ENCODE measurements at places on chromosomes 3 and 15. TPM values are rescaled to one million over a fixed set of nuclear protein-coding genes. Genes with fewer than 3 reads are reported as not detected.

SLC28A2 gene
- total RNA-seq: not detected

HTR3C gene
- not detected for total RNA-seq

CAND2 gene
- 2.1 TPM for total RNA-seq

SLC12A1 gene
- total RNA-seq: not detected

NOX5 gene
- not detected for total RNA-seq

A4GNT gene
- total RNA-seq: not detected

SCAANT1 gene
- total RNA-seq: not detected

TNFAIP8L3 gene
- total RNA-seq: not detected

CACNA1D gene
- total RNA-seq: 0.21 TPM

NR1I2 gene
- total RNA-seq: 0.40 TPM

- H3K4me1 ChIP-seq: no peaks in the 10 kb centered on the region
- no peak overlapping the region for H3K4me3 ChIP-seq
- no peak overlapping the region for H3K27ac ChIP-seq
- H3K36me3 ChIP-seq: peaks cover 76% of the 10 kb centered on the region
- H3K27me3 ChIP-seq: no peaks in the 10 kb centered on the region
- DNase-seq: no peak
These were observed 43.9 kb downstream of the TLE3 start for GRCh38 chr15:70053716-70054229.

DNA sequence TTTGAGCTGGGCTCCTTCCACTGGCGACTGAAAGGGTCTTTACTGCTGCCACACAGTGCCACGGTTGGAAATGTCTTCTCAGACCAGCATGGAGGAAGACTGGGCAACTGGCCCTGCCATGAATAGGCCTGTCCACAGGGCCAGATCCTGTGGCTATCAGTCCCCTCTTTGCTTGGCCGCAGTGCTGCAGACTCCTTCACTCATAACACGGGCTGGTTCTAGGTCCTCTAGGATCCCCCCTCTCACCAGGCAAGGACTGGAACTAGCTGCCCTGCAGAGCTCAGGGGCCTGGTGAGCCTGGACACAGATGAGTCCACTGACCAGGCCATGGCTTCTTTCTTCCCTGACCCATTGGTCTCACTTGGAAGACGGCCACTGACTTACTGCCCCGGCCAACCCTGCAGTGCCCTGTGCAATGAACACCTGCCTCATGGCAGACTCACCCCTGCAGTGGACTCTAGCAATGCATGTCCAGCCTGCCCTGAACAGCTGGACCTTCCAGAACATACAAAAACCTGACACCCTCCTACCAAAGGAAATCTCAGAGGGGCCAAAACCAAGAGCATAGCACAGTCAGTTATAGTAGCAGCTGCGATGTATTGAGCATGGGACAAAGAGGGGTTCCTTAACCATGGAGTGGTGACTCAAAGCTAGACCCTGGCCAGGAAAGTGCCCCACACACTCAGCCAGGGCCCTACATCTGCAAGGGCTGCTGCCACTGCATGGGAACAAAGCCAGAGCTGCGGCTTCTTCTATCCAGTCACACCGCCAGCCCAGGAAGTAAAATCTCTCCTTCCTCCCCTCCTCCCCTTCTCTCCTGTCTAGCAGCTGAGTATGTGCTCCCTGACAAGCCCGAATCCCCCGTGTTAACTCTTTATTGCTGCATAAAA, 72.1 kb upstream of the ITGA11 start:
- no peaks in the 10 kb centered on the region for H3K36me3 ChIP-seq
- H3K4me3 ChIP-seq: no peak overlapping the region

DNA sequence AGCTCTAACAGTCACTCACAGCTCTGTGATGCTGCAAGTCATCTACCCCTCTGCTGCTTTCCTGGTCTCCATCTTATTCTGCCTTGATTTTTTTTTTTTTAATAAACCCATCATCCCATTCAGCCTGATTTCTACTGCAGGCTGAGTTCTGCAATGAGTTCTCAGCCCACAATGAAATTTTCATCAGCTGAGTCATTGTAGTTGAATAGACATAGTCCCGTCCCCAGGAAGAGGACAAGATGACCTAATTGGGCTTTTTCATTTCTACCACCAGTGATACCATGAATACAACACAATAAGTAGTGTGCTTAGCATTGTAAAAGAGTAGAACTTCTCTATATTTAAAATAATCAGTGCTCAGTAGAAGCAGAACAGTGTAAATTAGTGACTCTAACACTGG, 59.3 kb downstream of the C3orf85 start:
- H3K27me3 ChIP-seq: no peaks in the 10 kb centered on the region
- H3K27ac ChIP-seq: no peak overlapping the region
- H3K36me3 ChIP-seq: no peaks in the 10 kb centered on the region
- H3K4me1 ChIP-seq: no peaks in the 10 kb centered on the region

GRCh38 chr3:143031327-143031726, 30.0 kb downstream of the U2SURP start:
- H3K36me3 ChIP-seq: peaks cover 53% of the 10 kb centered on the region
- DNase-seq: no peak
- H3K4me3 ChIP-seq: no peak overlapping the region
- H3K27ac ChIP-seq: no peak overlapping the region
- peaks cover 4% of the 10 kb centered on the region for H3K4me1 ChIP-seq
- no peaks in the 10 kb centered on the region for H3K27me3 ChIP-seq

- H3K36me3 ChIP-seq: peaks cover 5% of the 10 kb centered on the region
- no peak for DNase-seq
- H3K4me1 ChIP-seq: peaks cover 4% of the 10 kb centered on the region
- no peak overlapping the region for H3K27ac ChIP-seq
- H3K4me3 ChIP-seq: no peak overlapping the region
These were observed 166.3 kb downstream of the VGLL4 start for GRCh38 chr3:11477407-11477911.

GRCh38 chr3:48555949-48556795, 431 bp downstream of the PFKFB4 start:
- DNase-seq: no peak
- no peaks in the 10 kb centered on the region for H3K27me3 ChIP-seq
- H3K4me3 ChIP-seq: peak overlapping the region; percentile 87
- H3K36me3 ChIP-seq: peaks cover 11% of the 10 kb centered on the region
- H3K4me1 ChIP-seq: peaks cover 23% of the 10 kb centered on the region
- H3K27ac ChIP-seq: peak overlapping the region; percentile 80

- no peaks in the 10 kb centered on the region for H3K36me3 ChIP-seq
- no peak for DNase-seq
- H3K27me3 ChIP-seq: no peaks in the 10 kb centered on the region
- H3K4me3 ChIP-seq: no peak overlapping the region
- H3K4me1 ChIP-seq: no peaks in the 10 kb centered on the region
- no peak overlapping the region for H3K27ac ChIP-seq
These were observed 245.7 kb downstream of the ZIC1 start for GRCh38 chr3:147654827-147655226.

- no peaks in the 10 kb centered on the region for H3K36me3 ChIP-seq
- no peak overlapping the region for H3K4me3 ChIP-seq
- no peak for DNase-seq
- H3K4me1 ChIP-seq: no peaks in the 10 kb centered on the region
- no peaks in the 10 kb centered on the region for H3K27me3 ChIP-seq
- H3K27ac ChIP-seq: no peak overlapping the region
These were observed 515.6 kb downstream of the ZIC1 start for GRCh38 chr3:147924755-147925154.

DNA sequence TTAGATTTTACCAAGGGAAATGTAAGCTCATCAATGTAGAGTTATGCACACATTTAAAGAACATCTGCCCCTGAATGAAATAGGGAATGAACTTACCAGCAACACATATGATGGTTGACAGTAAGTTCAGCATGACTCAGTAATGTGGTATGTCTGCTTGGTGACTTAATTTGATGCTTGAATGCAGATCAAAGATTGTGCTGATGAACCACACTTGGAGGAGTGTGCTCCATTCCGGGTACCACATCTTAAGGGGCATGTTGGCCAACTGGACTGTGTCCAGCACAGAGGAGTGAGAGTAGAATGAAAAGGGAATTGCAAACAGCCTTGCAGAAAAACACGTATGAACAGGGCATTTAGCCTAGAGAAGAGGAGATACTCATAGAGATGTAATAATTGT, 171.0 kb upstream of the RARB start:
- no peaks in the 10 kb centered on the region for H3K4me1 ChIP-seq
- H3K4me3 ChIP-seq: no peak overlapping the region
- H3K27me3 ChIP-seq: no peaks in the 10 kb centered on the region
- no peak for DNase-seq
- H3K27ac ChIP-seq: no peak overlapping the region
- H3K36me3 ChIP-seq: no peaks in the 10 kb centered on the region

DNA sequence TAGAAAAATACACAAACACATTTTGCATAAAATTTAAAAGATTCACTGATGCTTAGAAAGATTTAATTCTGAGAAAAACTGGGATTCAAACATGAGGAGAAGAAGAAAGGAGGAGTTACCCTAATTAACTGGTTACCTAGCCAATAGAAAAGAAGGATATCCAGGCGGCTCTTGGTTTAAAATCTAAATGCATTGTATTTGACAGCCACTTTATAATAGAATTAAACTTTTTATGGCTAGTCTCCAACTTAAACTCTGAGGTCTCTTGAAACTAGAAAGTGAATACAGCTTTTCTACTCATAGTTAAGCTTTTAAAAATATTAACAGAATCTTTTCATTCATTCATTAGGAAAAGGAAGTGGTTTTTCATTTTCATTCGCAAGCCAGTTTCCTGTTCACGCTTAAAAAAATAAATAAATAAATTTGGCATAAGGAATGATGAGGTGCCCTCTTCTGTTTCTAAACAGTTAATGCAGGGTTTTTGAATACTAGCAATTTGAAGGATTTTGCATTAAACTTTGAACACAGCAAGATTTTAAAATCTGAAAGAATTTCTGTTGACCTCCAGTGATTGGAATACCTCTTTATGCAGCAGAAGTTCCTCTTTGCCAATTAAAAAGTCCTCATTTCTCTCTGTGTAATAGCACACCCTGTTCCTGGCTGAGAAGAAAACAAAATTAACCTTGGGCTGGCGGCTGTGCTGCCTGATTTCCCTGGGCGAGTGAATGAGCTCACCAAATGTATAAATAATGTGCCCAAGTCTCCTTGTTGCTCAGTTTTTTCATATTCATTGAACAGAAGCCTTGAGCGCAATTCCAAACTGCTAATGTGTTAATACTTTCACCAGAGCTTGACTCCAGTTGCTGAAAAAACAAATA, 105.1 kb downstream of the ZMAT3 start:
- peaks cover 13% of the 10 kb centered on the region for H3K4me1 ChIP-seq
- no peak overlapping the region for H3K4me3 ChIP-seq
- no peaks in the 10 kb centered on the region for H3K27me3 ChIP-seq
- no peak overlapping the region for H3K27ac ChIP-seq
- DNase-seq: no peak
- no peaks in the 10 kb centered on the region for H3K36me3 ChIP-seq

DNA sequence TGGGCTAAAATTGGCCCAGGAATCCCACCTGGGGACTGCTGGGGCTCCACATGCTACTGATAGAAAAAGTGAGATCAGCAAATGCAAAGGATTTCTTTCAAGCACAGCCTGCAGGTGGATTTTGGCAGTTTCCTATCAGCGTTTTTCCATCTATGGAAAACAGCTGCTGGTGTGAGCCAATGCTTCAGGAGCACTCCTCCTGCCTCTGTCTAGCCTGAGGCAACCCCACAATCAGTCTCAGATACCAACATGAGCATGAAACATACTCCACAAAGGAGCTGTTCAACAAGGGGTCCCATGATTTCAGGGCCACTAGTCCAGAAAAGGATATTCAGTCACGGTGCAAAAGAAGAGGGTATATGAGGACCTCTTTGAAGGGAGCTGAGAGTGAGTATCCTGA, 311.5 kb upstream of the THBS1 start:
- peaks cover 1% of the 10 kb centered on the region for H3K27me3 ChIP-seq
- H3K27ac ChIP-seq: no peak overlapping the region
- no peaks in the 10 kb centered on the region for H3K36me3 ChIP-seq
- H3K4me3 ChIP-seq: no peak overlapping the region
- DNase-seq: no peak

GRCh38 chr3:60585918-60586317, 665.3 kb downstream of the FHIT start:
- H3K36me3 ChIP-seq: no peaks in the 10 kb centered on the region
- no peaks in the 10 kb centered on the region for H3K4me1 ChIP-seq
- no peak overlapping the region for H3K4me3 ChIP-seq
- no peaks in the 10 kb centered on the region for H3K27me3 ChIP-seq
- DNase-seq: no peak

DNA sequence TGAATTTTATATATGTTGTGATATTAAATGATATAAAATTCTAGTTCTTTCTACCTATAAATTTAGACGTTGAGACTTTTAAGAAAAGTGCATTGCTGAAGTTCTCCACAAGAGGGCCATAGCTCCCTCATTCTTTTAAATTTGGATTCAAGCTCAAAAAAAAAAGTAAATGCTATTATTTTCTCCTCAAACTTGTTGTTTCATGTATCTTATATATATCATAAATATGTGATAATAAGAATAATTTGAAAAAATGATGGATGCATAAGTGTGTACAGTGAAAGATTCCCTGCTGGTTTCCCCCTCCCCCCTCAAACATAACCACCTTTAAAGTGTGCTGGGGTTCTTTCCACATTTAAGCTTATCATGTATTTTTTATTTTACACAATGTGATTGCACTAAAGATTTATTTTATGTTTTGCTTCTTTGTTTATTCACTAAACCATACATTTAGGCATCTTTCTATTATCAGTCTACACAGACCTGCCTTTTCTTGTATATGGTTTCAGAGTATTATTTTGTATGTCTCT, 769.4 kb upstream of the GOLIM4 start:
- DNase-seq: peak; percentile 3
- H3K4me1 ChIP-seq: no peaks in the 10 kb centered on the region

DNA sequence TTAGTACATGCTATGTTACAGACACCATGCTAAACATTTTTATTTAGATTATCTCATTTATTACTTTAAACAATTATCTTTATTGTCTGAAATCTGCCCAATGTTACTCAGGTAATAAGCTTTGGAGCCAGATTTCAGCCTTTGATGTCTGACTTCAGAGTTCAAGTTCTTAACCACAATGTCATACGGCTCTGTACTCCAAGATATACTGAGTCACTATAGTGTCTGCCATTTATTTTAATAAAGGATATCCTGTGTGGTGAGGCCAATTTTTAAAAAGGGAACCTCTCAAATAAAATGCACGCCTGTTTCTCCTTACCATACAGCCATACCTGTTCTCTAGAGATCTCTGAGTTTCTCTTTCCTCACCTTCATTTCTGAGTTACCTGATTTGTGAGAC, 193.1 kb downstream of the EPHA3 start:
- DNase-seq: no peak
- no peaks in the 10 kb centered on the region for H3K4me1 ChIP-seq
- H3K36me3 ChIP-seq: no peaks in the 10 kb centered on the region
- H3K27ac ChIP-seq: no peak overlapping the region
- no peaks in the 10 kb centered on the region for H3K27me3 ChIP-seq

- H3K27ac ChIP-seq: no peak overlapping the region
- no peak for DNase-seq
- no peaks in the 10 kb centered on the region for H3K4me1 ChIP-seq
- no peak overlapping the region for H3K4me3 ChIP-seq
These were observed 43.0 kb upstream of the SLC41A3 start for GRCh38 chr3:126126811-126127431.

GRCh38 chr3:172688588-172688987, 22.3 kb downstream of the NCEH1 start:
- no peak overlapping the region for H3K27ac ChIP-seq
- DNase-seq: no peak
- H3K4me1 ChIP-seq: peaks cover 18% of the 10 kb centered on the region
- H3K27me3 ChIP-seq: no peaks in the 10 kb centered on the region

- no peak overlapping the region for H3K27ac ChIP-seq
- DNase-seq: no peak
- H3K27me3 ChIP-seq: peaks cover 10% of the 10 kb centered on the region
- H3K4me3 ChIP-seq: no peak overlapping the region
These were observed 79.1 kb upstream of the HES1 start for GRCh38 chr3:194056731-194057415.

GRCh38 chr3:198093112-198093679, 133.2 kb downstream of the LMLN start:
- H3K27ac ChIP-seq: no peak overlapping the region
- H3K27me3 ChIP-seq: peaks cover 26% of the 10 kb centered on the region
- peaks cover 2% of the 10 kb centered on the region for H3K4me1 ChIP-seq
- no peak overlapping the region for H3K4me3 ChIP-seq
